Mammary epithelial cell (primary cell): ENCODE measurements at places on chromosomes 7 and 10. TPM values are rescaled to one million over a fixed set of nuclear protein-coding genes. Genes with fewer than 3 reads are reported as not detected.

- DNase-seq, result peak; percentile 97
These were observed 18.4 kb downstream of the TSPAN14 start for GRCh38 chr10:80472234-80473095.

- DNase-seq, result no peak
These were observed 78.5 kb downstream of the C7orf25 start for GRCh38 chr7:42833411-42833810.

DNA sequence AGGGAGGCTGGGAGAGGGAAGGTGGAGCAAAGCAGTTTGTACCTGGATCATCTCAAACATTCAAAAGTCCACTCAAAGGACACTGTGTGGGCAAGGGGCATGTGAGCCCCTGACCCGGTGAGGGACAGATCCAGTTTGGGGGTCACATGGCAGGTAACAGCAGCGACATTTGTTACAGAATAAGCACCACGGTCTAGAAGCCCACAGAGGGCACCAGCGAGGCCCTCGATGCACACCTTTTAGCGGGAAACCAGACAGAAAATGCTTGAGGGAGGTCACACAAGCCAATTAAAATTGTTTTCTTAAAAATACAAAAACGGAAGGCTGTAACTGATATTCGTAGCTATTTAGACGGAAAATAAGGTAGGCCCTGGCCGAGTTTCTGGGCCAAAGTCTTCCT, 144.4 kb downstream of the ZMYND11 start:
- no peak for DNase-seq

DNA sequence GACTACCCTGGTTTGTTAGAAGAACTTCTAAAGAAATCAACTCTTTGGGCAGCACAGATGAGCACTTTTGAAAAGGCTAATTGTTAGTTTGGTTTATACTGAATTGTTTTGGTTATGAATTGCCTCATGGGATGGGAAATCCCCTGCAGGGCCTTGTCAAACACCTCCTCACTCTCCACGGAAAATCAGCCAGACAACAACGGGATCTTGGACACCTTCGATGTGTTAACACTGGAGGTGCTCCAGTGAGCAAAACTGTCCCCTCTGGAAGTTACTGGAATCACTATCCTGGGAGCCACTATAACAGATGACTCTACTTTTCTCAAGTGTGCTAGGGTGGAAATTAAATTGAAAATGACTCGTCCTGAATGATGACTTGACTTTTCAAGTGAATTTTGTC, 38.7 kb downstream of the CDK6 start:
- peak; percentile 69 for DNase-seq

- DNase-seq, result no peak
These were observed 98.4 kb downstream of the SNX10 start for GRCh38 chr7:26390016-26390415.

- DNase-seq, result no peak
These were observed 39.4 kb upstream of the ATOH7 start for GRCh38 chr10:68271196-68271882.

DNA sequence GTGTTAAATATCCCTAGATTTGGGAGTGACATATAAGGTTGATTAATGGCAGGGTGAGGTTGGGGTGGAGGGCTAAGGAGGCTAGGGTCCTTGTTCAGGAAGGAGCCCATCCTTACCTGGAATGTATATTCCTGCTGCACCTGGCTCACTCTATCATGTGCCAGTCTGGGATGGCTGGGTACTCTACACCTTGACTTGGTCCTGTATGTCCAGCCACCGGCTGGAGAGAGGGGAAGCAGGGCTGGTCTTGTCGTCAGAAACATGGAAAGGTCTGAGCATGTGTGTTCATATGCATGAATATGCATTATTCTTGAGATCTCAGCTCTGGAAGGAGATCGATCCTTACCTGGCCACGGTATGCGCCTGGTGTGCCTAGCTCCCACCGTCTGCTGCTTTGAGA, 33.2 kb downstream of the TMEM270 start:
- DNase-seq, result no peak

- DNase-seq, result peak; percentile 93
These were observed 76.4 kb upstream of the CCNY start for GRCh38 chr10:35259769-35260397.

- DNase-seq, result no peak
These were observed 18.6 kb downstream of the RNF32 start for GRCh38 chr7:156659203-156659602.

- no peak for DNase-seq
These were observed 16.7 kb downstream of the UNC5B start for GRCh38 chr10:71228875-71229675.

- no peak for DNase-seq
These were observed 18.6 kb upstream of the ZMIZ1 start for GRCh38 chr10:79049931-79050895.

DNA sequence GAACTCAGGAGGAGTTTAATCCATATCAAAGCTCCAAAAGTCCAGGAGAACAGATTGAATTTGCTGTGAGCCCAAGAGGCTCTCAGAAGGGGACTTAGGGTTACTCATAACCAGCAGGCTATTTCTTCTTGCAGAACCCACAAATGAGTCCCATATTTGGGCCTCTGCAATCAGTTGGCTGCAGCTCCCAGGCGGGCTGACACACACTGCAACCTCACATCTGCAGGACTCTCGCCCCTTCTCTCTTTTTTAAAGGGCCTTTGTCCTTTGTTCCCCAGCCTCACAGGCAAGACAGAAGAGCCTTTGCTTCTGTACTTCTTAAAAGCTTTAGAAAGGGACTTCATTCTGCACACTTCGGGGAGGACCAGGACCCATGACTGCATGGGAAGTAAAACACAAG, 26.7 kb downstream of the CREB3L2 start:
- DNase-seq, result no peak

- DNase-seq, result no peak
These were observed 470.3 kb downstream of the AUTS2 start for GRCh38 chr7:70068531-70068930.

Gene ANXA8L1
- total RNA-seq, result 165 and 279 TPM in 2 replicates

Gene FOXI2
- total RNA-seq, result not detected in 2 replicates

Gene BLNK
- total RNA-seq, result 5.8 and 10.2 TPM in 2 replicates

Gene KLLN
- total RNA-seq, result 1.2 TPM

Gene DPP6
- total RNA-seq, result not detected in 2 replicates

Gene DYNC1I1
- 0.56 TPM in 1 of 2 replicates, not detected in the other for total RNA-seq

Gene MYL7
- 0.82 TPM in 1 of 2 replicates, not detected in the other for total RNA-seq

Gene KCND2
- total RNA-seq, result 0.17 TPM
